GM23248 (cell line): ENCODE measurements at places on chromosomes 1 and 21. TPM values are rescaled to one million over a fixed set of nuclear protein-coding genes. Genes with fewer than 3 reads are reported as not detected.

The TRIM63 gene
- not detected in 2 replicates for total RNA-seq

- no peak for DNase-seq
Observed at GRCh38 chr1:53862507-53862906, 24.4 kb upstream of the NDC1 start.

- DNase-seq = no peak
Observed at GRCh38 chr1:165650981-165651625, 20.1 kb downstream of the MGST3 start.

- peak; percentile 89 for DNase-seq
Observed at GRCh38 chr1:162562470-162562828, 927 bp downstream of the UAP1 start.

- DNase-seq = no peak
Observed at GRCh38 chr1:185487026-185487425, 170.0 kb upstream of the IVNS1ABP start.
